T-helper 2 cell treated with Interferon-gamma antibody and Interleukin-4, amounts not matched to agents 100 ng/mL and 5 ng/mL, for 36 hours (primary cell): ENCODE measurements at places on chromosomes 3 and 15. TPM values are rescaled to one million over a fixed set of nuclear protein-coding genes. Genes with fewer than 3 reads are reported as not detected.

Gene CLDN16
- not detected in 2 replicates for total RNA-seq

Gene IQCF5
- not detected in 2 replicates for total RNA-seq

Gene CAV3
- total RNA-seq = not detected in 2 replicates

Gene C2CD4B
- total RNA-seq = 0.09 TPM in 1 of 2 replicates, not detected in the other

Gene MIX23
- total RNA-seq = 52.3 and 52.7 TPM in 2 replicates

Gene NDUFAF3
- 110 and 111 TPM in 2 replicates for total RNA-seq

Gene SLC9C1
- total RNA-seq = not detected in 2 replicates

Gene SPATA12
- not detected in 2 replicates for total RNA-seq

Gene MUSTN1
- 1.4 TPM in 2 replicates for total RNA-seq

Gene SLC22A14
- 0.09 TPM in 1 of 2 replicates, not detected in the other for total RNA-seq

Gene EOMES
- total RNA-seq = 4.8 and 5.1 TPM in 2 replicates

Gene ITIH4
- 9.6 and 9.7 TPM in 2 replicates for total RNA-seq

Gene DYNLT2B
- total RNA-seq = 19.8 and 20.4 TPM in 2 replicates

Gene STRIT1
- not detected in 2 replicates for total RNA-seq

Gene HEMK1
- 58.1 and 63.0 TPM in 2 replicates for total RNA-seq

Gene MOBP
- 0.05 TPM in 1 of 2 replicates, not detected in the other for total RNA-seq

Gene CD200R1L
- not detected in 2 replicates for total RNA-seq

Gene GOLGA8S
- 0.80 TPM in 2 replicates for total RNA-seq

Gene SNRPN
- total RNA-seq = 51.0 and 51.7 TPM in 2 replicates
